ENCODE measurements at places on chromosomes 6 and 20. TPM values are rescaled to one million over a fixed set of nuclear protein-coding genes. Genes with fewer than 3 reads are reported as not detected.
A peak's percentile ranks its signal among the peaks of the same experiment; 100 is the strongest.

GRCh38 chr6:111676383-111676782, 70.7 kb upstream of the TRAF3IP2 start:
- no peaks in the 10 kb centered on the region for H3K27me3 ChIP-seq
- H3K4me1 ChIP-seq: no peaks in the 10 kb centered on the region
- peaks cover 1% of the 10 kb centered on the region for H3K36me3 ChIP-seq
- DNase-seq: no peak

GRCh38 chr6:144036064-144036834, 28.2 kb upstream of the PLAGL1 start:
- H3K27ac ChIP-seq: no peak overlapping the region
- DNase-seq: peak; percentile 47
- H3K4me1 ChIP-seq: peaks cover 7% of the 10 kb centered on the region
- H3K4me3 ChIP-seq: peak overlapping the region; percentile 38

- DNase-seq: no peak
- H3K4me3 ChIP-seq: no peak overlapping the region
- H3K36me3 ChIP-seq: no peaks in the 10 kb centered on the region
- H3K4me1 ChIP-seq: no peaks in the 10 kb centered on the region
Observed at GRCh38 chr6:32920715-32921114, 20.1 kb downstream of the HLA-DMB start.

DNA sequence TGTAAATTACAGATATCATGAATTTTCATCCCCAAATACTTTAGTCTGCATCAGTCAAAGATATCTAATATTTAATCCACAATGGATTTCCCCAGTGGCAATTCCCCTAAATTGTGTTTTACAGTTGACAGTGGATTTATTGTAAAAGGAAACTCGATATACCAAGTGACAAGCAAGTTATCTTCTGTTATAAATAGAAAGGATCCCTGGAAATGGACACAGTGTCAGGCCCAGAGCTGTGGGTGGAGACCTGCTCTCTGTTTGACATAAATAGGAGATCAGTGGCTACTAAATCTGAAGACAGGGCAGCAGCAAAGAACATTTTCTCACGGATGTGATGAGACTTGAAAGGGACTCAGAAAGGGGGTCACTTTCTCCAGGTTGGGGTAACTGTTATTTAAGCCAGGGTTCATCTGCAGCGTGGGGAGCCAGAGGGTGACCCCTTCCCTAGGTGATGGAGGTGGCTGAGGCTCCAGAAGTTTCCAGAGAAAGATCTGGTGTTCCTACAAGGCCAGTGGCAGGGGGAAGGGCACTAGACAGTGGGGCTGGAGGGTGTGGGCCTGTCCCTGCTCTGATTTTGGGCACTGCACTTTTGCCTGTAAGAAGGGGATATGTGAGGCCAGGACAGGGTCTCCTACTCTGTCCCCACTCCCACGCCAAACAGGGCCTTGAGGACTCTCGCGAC, 12.3 kb upstream of the FAM110A start:
- no peaks in the 10 kb centered on the region for H3K27me3 ChIP-seq
- H3K4me3 ChIP-seq: no peak overlapping the region
- DNase-seq: no peak
- H3K36me3 ChIP-seq: no peaks in the 10 kb centered on the region
- H3K4me1 ChIP-seq: no peaks in the 10 kb centered on the region
- no peak overlapping the region for H3K27ac ChIP-seq

DNA sequence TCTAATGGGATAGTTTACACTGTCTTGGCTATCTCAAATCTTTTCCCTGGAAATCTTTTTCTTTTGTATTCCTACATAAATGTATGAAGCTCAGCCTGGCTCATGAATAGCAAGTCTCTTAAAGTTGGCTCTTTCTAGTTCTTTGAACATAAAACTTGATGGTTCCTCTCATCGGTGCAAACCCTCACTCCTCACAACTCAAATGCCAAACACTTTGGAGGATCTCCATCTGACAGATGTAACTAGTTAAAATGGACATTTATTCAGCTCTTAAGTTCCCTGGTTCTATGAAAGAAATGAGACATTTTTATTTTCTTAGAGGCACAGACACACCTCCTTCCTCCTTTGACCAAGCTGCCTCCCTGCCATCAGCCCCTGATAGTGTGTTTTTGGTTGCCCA, 43.6 kb upstream of the IL17A start:
- no peaks in the 10 kb centered on the region for H3K27me3 ChIP-seq
- H3K4me3 ChIP-seq: no peak overlapping the region
- H3K27ac ChIP-seq: no peak overlapping the region
- H3K36me3 ChIP-seq: no peaks in the 10 kb centered on the region

GRCh38 chr20:43666376-43667328, at the start of gene MYBL2:
MYBL2 (plus strand) TSS chr20:43667114; CDS start chr20:43667284, 170 bp downstream.
- H3K36me3 ChIP-seq: no peaks in the 10 kb centered on the region
- DNase-seq: peak; percentile 51
- no peaks in the 10 kb centered on the region for H3K4me1 ChIP-seq
- no peaks in the 10 kb centered on the region for H3K27me3 ChIP-seq

DNA sequence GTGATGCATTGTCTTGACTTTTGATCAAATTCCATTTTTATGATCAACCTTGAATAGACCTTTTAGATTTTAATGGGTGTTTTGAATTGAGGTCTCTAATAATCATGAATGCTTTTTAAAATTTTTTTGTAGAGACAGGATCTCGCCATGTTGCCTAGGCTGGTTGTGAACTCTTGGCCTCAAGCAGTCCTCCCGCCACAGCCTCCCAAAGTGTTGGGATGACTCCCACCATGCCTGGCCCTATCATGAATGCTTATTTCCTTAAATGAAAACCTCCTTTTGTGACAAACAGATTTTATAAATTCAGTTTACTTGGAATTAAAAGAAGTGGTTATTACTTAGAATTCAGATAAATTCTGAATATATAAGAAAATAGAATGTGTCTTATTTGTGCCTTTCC, 60.2 kb upstream of the KIF25 start:
- no peaks in the 10 kb centered on the region for H3K4me1 ChIP-seq
- no peak overlapping the region for H3K4me3 ChIP-seq
- no peaks in the 10 kb centered on the region for H3K27me3 ChIP-seq
- DNase-seq: no peak

DNA sequence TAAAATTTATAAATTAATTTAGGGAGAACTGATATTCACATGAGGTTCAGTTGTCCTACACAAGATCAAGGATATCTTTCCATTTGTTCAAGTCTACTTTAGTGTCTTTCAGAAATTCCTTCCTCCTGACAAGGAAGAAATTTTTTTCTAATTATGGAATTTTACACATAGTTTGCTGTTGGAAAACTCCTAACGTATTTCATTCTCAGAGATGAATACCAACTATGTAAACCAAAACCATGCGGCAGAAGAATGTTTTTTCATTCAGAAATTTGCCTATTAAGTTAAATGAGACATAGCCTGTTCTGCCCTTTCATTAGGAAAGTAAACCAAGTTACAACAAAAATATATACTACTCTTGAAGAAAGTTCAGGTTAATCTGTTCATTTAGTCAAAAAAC, 111.2 kb upstream of the PRDM1 start:
- no peaks in the 10 kb centered on the region for H3K27me3 ChIP-seq
- H3K4me3 ChIP-seq: no peak overlapping the region
- DNase-seq: no peak
- no peaks in the 10 kb centered on the region for H3K36me3 ChIP-seq
- H3K4me1 ChIP-seq: no peaks in the 10 kb centered on the region
- no peak overlapping the region for H3K27ac ChIP-seq

GRCh38 chr6:73285674-73286283, 22.8 kb upstream of the KHDC1 start:
- no peaks in the 10 kb centered on the region for H3K36me3 ChIP-seq
- H3K27ac ChIP-seq: no peak overlapping the region
- peak; percentile 78 for DNase-seq
- no peaks in the 10 kb centered on the region for H3K4me1 ChIP-seq
- H3K27me3 ChIP-seq: no peaks in the 10 kb centered on the region

DNA sequence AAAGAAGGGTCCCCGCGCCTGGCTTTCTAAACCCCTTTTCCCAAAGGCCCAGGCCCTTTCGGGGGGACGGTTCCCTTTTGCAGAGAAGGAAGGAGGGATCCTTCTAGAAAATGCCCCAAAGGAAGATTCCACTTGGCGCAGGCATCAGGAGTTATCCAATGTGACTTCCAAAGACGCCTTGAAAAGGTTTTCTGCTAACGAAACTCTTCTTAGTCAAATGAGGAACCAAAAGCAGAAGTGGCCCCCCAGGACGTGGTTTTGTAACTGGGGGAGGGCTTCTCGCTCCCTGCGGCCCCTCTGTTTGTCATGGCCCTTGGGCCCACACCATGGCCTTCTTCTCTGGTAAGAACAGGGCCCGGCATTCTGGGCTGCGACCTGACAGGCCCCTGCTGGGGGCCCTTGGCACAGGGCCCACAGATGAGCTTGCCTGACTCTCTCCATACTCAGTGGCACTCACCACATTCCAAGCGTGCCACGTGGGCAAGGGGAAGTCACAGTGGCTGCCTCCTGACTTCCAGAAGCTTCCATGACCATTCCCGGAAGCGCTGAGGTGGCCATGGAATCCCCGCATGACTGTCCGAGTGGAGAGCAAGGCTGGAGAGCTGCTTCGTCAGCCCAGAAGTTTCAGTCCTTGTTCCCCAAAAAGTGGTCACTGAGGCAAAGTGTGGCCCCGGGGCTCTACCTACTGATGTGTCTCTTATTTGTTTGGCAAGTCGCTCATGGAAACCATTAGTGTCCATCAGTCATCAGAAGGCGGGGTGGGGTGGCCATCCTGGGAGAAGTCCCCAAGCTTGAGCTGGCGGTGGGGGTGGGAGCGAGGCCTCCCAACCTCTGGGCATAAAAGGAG, 834 bp upstream of the CTSZ start:
- H3K4me1 ChIP-seq: peaks cover 19% of the 10 kb centered on the region
- DNase-seq: no peak
- H3K4me3 ChIP-seq: no peak overlapping the region
- no peaks in the 10 kb centered on the region for H3K27me3 ChIP-seq
- H3K36me3 ChIP-seq: no peaks in the 10 kb centered on the region

DNA sequence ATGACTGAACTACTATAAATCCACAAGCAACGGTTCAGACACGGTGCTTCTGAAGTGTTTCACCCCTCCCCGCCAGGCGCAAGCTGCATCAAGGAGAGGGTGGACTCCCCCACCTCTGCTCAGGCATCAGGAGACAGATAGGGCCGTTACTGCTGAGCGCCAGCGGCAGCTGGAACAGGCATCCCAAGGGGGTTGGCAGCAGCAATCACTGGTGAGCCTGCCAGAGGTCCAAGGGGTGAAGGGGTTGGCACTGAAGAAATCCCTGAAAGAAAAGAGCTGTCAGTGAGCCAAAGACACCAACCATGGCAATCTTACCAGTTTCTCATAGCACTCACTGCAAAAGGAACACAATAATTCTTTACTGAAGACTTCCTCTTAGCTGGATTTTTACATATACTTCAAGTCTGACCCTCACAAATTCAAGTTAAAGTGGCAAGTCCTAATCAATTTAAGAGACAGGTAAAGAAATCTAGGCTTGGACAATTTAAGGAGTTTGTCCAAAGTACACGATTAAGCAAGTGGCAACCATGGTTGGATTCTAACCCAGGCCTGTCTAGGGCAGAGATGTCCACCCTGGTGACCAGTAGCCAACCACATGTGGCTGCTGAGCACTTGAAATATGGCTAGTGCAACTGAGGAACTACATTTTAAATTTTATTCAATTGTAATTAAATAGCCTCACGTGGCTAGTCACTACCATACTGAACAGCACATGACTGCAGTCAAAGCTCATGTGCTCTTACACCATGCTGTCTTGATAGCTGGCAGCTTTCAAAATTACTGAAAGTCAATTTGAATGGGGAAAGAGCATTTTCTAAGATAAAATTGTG, 21.7 kb upstream of the TBC1D20 start:
- no peak overlapping the region for H3K4me3 ChIP-seq
- DNase-seq: no peak
- H3K27me3 ChIP-seq: no peaks in the 10 kb centered on the region
- H3K27ac ChIP-seq: no peak overlapping the region
- H3K4me1 ChIP-seq: no peaks in the 10 kb centered on the region

The SMPDL3A gene
- total RNA-seq: 19.8 TPM

DNA sequence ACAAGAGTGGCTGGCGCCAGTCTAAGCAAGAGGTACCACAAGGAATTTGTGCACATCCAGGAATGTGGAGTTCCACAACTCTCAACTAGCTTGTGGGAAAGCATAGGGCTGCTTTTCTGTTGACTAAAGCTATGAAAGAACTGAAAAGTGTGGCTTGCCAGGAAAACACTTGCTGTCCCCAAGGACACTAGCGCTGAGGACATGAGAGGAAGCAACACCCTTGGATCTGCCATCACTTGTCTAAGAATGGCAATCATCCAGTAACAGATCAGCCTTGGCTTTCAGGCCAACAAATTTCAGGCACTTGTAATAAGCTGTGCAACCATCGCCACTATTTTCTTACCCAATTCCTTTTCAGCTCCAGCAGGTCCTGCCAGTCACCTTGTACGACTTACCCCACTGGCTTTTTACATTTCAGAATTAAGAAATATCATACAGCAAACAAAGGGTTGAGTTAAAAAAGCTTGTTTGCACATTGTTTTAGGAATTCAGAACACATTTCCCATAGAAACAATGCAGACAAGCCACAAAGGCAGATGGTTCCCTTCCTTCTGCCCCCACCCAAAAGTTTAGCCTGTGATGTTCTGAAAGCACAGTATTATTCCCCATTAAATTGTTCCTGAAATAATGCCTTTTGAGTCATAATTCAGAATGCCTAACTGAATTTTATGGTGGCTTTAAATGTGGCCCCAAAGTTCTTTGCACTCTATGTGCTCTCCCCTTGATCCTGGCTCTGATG, 57.9 kb upstream of the SSTR4 start:
- H3K4me3 ChIP-seq: no peak overlapping the region
- H3K27ac ChIP-seq: no peak overlapping the region
- no peak for DNase-seq
- no peaks in the 10 kb centered on the region for H3K27me3 ChIP-seq

The CCM2L gene
- not detected for total RNA-seq

- no peak overlapping the region for H3K27ac ChIP-seq
- H3K4me1 ChIP-seq: no peaks in the 10 kb centered on the region
- H3K4me3 ChIP-seq: no peak overlapping the region
- peaks cover 15% of the 10 kb centered on the region for H3K27me3 ChIP-seq
- no peak for DNase-seq
Observed at GRCh38 chr6:34059914-34060313, 86.0 kb downstream of the GRM4 start.
